ENCODE measurements at places on chromosomes 7 and 10. TPM values are rescaled to one million over a fixed set of nuclear protein-coding genes. Genes with fewer than 3 reads are reported as not detected.

DNA sequence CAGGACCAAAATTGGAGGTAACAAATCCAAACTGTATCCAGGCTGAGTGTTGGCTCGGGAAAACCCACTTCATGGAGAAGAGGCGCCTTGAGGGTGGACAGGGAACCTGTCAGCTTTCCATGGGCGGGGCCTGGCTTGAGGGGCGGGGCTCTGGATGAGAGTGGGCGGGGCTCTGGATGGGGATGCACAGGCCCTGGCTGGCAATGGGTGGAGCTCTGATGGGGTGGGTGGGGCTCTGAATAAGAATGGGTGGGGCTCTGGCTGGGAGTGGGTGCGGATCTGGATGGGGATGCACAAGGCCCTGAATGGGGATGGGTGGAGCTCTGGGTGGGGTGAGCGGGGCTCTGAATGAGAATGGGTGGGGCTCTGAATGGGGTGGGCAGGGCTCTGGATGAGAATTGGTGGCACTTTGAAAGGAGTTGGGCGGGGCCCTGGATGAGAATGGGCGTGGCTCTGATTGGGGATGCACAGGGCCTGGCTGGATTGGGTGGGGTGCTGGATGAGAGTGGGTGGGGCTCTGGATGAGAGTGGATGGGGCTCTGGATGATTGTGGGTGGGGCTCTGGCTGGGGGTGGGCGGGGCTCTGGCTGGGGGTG lies 96.6 kb upstream of the NPTX2 start:
- DNase-seq, result no peak

DNA sequence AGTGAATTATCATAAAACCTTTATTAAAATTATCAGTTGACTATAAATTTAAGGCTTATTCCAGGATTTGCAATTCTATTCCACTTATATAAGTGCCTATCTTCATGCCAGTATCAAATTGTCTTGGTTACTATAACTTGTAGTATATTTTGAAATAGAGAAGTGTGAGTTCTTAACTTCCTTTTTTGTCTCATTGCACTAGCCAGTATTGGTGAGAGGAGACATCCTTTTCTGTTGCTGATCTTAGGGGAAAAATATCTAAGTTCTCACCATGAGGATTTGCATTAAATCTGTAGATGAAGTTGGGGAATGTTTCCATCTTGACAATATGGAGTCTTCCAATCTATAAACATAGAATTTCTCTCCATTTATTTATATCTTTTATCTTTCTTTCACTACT lies 104.2 kb upstream of the MKI67 start:
- no peak for DNase-seq

DNA sequence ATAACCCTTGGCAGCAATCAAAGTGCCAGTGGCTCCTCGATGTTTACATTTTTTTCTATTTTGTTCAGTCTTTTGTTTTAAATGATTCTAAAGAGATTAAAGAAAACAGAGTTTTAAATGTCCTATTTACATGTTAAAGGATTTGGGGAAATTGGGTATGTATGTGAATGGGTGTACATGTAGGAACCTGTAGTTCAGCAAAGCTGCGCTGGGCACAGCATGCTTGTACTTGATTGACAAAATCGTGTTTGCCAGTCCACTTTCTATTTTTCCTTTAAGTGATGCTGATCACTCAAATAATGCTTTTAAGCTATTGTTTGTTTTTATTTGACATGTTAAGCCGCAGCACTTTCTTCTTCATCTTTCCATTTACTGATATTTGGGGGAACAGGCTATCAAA lies 40.9 kb downstream of the FHIP2A start:
- no peak for DNase-seq

- no peak for DNase-seq
Measured at GRCh38 chr7:108724251-108725100, 154.8 kb downstream of the DNAJB9 start.

DNA sequence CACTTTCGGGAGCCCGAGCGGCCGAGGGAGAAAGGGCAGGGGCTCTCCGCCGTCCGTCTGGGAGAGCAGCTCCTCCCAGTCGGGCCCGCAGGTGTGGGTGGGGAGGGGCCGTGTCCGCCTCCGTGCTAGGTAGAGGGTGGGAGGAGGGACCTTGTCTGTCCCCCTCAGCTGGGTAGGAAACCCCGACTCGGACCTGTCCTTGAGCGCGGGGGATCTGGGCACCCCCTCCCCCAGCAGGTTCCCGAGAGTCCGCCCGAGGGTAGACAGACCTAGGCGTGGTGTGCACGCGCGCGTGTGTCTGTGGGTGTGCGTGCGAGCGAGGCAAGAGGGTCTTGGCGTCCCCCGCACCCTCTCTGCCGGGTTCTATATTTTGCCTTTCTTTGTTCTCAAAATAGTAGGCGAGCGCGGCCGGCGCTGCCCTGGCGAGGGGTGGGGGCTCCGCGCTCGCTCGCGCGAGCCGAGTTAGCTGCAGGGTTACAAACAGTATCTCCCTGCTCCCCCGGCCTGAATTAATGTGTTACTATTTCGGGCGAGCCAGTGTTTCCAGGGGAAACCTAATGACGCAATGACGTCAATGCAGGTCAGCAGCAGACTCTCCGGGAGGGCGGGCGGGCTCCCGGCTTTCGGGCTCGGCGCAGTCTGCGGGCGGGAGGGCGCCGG lies 73.9 kb upstream of the LEP start:
- no peak for DNase-seq

- DNase-seq, result no peak
Measured at GRCh38 chr7:34991938-34992840, 45.1 kb downstream of the DPY19L1 start.

DNA sequence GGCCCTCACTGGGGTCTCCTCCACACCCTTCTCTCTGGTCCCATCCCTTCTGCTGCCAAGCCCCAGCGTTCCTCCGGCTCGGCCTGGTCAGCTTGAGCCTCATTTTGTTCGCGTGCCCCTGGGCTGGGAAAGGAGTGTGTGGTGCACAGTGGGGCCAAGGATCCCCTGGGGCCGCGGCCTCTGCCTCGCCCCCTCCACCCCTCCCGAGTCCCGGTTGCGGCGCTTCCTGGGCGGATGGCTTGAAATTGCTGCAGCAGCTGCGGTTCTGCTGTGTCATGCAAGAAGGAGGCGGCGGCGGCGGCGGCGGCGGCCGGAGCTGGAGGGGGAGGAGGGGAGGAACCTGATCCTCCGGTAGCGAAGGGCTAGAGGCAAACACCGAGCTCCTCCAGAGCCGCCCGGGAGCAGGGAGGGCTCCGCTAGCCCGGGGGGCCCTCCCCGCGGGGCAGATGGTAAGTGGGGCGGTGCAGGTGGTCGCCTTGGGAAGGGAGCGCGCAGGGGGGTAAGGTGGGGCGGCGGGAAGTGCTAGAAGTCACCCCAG lies 217.8 kb upstream of the MKLN1 start:
- peak; percentile 73 for DNase-seq

GRCh38 chr10:17226891-17227303 lies 1.1 kb upstream of the VIM start:
- DNase-seq, result no peak

GRCh38 chr10:113235508-113235907 lies 285.5 kb downstream of the TCF7L2 start:
- no peak for DNase-seq

DNA sequence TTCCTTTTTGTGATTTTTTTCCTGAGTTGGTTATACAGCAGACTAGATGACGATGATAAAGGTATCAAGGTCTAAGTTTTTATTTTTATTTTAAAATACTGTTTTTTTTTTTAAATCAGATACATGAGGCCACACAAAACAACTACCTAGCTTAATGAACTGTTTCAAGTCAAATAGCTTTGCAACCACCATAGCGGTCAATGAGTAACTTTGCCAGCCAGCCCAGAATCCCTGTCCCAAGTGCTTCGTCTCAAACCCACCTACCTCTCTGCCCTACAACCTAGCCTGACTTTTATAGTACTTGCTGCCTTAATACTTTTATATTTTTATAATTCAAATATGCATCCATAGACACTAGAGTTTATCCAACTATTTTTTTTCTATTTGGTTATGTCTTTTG lies 676.5 kb downstream of the NRG3 start:
- DNase-seq, result no peak

DNA sequence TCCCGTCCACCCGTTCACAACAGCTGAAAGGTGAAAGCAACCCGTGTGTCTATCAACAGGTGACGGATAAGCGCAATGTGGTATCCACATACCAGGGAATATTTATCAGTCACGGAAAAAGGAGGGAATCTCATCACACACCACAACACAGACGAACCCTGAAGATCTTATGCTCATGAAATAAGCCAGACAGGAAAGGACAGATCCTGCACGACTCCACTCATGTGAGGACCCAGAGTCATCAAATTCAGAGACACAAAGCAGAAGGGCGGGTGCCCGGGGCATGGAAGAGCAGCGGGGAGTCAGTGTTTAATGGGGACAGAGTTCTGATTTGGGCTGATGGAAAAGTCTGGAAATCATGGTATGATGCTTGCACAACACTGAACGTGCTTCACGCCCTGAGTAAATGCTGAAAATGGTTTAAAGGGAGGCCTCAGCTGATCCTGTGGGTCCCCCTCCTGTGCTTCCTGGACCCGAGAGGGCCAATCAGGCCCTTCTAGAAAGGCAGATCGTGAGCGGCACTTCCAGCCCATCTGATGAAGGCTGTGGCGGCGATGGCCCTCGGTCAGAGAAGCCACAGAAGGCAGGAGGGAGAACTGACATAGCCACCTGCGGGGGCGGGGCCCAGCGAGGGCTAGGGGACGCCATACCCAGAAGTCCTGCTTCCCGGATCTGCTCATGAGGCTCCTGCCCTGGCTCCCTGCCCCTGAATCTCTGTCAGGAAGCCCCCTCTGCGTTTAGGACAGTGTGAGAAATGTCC lies 19.1 kb downstream of the WDR86 start:
- DNase-seq, result no peak

DNA sequence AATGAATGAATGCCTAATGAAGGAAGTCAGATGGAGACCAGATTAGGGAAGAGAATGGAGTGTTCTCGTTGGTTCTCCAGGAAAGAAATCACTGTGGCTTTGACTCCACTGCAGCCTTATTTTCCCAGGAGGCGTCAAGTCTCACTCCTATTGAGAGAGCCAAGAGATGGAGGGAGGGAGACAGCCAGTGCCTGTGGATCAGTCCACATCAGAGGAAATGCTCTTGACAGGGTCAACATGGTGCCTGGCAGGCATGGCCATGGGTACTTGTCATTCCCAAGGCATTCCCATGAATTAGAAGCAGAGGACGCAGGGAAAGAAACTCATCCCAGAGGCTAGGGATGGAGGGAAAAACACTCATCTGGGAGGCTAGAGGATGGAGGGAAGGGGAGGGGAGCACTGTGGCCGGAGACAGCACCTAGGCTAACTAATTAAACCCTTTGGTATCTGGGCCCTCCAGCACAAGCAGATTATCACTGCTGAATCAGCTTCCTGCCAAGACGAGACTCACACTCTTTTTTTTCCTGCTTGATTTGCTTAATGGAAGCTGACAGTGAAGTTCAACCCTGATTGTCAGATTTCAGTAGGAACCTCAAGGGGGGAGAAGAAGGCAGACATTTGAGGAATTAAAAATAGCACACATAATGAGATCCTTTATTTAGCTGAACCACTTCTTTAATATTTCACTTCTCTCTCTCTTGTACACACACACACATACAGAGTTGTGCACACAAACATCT lies 1233.2 kb upstream of the AUTS2 start:
- DNase-seq, result no peak

DNA sequence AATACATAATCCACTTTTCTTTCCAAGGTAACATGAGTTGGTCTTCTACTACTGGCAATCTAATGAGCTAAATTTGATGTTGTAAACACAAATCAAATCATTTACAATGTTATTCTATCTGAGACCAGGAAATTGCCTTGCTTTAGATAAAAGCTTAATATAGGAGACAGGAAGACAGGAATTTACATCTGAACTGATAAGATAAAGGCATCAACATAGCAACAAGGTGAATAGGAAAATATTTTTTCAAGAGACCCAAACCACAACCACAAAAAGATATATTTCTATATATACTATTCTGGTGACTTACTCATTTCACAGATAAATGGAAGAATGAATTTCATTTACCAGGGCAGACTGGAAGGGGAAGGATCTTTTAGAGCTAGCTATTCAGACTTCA lies 46.3 kb upstream of the CALCR start:
- DNase-seq, result no peak

Gene SLC39A12
- not detected for total RNA-seq

Gene HABP2
- total RNA-seq, result not detected

Gene NKX2-3
- not detected for total RNA-seq

Gene SEC61G
- 96.0 TPM for total RNA-seq

Gene H2BK1
- total RNA-seq, result 1.6 TPM

Gene CYP2C9
- total RNA-seq, result not detected

Gene CLCN1
- total RNA-seq, result not detected

All from activated naive CD8-positive, alpha-beta T cell treated with anti-CD3 and anti-CD28 coated beads, Interleukin-2, amount 10 ng/mL, durations not matched to agents 7 days and 5 days (primary cell).